ENCODE measurements at places on chromosomes 5 and 9. TPM values are rescaled to one million over a fixed set of nuclear protein-coding genes. Genes with fewer than 3 reads are reported as not detected.

The IL11RA gene
- total RNA-seq = 0.83 TPM

The PCDHGA9 gene
- not detected for total RNA-seq

The GEMIN5 gene
- 28.6 TPM for total RNA-seq

The TAF11L10 gene
- total RNA-seq = not detected

The CDKN2B gene
- 1.4 TPM for total RNA-seq

The GLRA1 gene
- not detected for total RNA-seq

The PCDHGA4 gene
- 0.58 TPM for total RNA-seq

The TSSK1B gene
- not detected for total RNA-seq

The CCL27 gene
- total RNA-seq = not detected

The LEAP2 gene
- total RNA-seq = 23.9 TPM

The CDK7 gene
- 78.8 TPM for total RNA-seq

The LCN12 gene
- total RNA-seq = 3.4 TPM

The DPYSL3 gene
- total RNA-seq = not detected

The PCDHB13 gene
- 0.80 TPM for total RNA-seq

The TAF11L5 gene
- not detected for total RNA-seq

- no peak for DNase-seq
These were observed 2.0 kb upstream of the ZNF462 start for GRCh38 chr9:106860721-106861639.

GRCh38 chr5:156147261-156147943, 179.6 kb upstream of the SGCD start:
- no peak for DNase-seq

- DNase-seq = peak; percentile 28
These were observed 724 bp downstream of the MACROH2A1 start for GRCh38 chr5:135398160-135398854.

GRCh38 chr5:171771856-171772255, 13.8 kb upstream of the SMIM23 start:
- no peak for DNase-seq

DNA sequence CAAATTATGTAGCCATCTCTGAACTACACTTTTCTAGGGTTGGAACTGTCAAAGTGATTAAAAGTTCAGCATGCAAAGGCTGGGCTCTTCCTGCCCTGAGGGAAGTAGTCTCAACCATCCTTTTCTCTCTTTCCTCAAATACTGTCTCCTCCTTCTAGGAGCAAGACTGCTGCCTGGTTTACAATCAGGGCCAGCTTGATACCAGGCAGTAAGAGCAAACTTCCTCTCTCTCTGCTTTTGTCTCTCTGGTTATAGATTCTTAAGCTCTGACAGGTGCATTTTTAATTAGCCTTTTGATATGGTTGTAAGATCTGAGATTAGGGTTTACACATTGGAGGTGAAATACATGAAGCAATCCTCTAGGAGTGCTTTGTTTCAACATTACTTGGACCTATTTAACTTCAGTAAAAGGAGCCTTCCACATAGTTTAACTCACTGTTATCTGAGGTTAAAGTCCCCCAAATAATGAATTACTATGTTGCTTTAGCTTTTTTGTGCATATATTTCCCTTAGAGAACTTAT, 436.1 kb downstream of the SPATA31D1 start:
- no peak for DNase-seq

- DNase-seq = no peak
These were observed 91.3 kb upstream of the NFIB start for GRCh38 chr9:14405176-14405706.

GRCh38 chr5:55533521-55534435, 986 bp downstream of the PLPP1 start:
- DNase-seq = peak; percentile 54

GRCh38 chr5:81156732-81157131, 76.4 kb upstream of the CKMT2 start:
- DNase-seq = no peak

- DNase-seq = no peak
These were observed 92.4 kb upstream of the CAST start for GRCh38 chr5:96569770-96570169.

DNA sequence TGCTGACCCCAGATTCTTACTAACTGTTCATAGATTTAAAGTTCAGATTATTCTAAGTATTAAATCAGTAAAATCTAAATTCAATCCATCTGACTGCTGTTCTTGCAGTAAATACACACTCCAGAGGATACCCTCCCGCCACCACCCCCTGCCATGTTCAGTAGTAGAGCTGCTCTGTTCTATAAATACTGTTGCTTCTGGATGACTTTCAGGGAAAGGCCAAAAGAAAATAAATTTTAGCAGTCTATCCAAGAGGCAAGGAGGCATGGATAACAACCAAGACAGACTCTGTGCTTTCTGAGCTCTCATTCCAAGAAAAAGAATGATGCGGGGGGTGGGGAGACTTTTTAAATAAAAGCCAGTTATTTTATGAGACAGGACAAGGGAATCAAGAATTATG, 115.1 kb downstream of the ADAMTS6 start:
- DNase-seq = no peak

DNA sequence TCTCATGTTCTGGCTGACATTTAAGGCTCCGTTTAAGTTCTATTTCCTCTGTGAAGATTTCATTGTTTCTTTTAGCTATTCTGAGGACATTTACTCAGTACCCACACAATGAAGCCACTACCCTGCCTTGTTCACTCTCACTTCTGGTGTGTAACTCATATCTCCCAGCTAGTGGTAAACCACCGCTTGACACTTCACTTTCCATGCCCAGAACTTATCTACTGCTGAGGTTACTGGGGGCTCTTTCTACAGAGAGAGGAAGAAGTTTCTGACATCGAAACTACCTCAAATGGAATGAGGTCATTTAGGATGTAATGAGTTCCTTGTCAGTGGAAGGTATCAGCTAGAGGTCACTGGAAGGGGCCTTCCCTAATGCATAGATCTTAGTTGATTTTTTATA, 501.5 kb downstream of the DMAC1 start:
- DNase-seq = no peak

DNA sequence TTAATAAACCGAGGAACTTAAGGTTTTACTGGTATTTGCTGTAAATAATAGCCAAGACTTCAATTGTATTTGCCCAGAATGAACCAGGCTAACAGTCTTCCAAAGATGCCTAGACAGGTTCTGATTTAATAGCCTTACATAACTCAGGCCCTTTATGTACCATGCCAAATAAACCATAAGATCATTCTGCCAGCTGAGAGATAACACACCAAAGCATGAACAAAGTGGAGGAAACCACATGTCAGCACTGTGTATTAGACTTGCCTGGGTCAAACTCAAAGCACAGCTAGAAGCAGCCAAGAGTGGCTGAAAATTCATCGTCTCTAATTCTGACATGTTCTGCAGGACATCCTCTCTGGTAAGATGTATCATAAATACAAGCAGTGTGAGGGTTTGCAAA, 319.3 kb upstream of the ZNF608 start:
- no peak for DNase-seq

DNA sequence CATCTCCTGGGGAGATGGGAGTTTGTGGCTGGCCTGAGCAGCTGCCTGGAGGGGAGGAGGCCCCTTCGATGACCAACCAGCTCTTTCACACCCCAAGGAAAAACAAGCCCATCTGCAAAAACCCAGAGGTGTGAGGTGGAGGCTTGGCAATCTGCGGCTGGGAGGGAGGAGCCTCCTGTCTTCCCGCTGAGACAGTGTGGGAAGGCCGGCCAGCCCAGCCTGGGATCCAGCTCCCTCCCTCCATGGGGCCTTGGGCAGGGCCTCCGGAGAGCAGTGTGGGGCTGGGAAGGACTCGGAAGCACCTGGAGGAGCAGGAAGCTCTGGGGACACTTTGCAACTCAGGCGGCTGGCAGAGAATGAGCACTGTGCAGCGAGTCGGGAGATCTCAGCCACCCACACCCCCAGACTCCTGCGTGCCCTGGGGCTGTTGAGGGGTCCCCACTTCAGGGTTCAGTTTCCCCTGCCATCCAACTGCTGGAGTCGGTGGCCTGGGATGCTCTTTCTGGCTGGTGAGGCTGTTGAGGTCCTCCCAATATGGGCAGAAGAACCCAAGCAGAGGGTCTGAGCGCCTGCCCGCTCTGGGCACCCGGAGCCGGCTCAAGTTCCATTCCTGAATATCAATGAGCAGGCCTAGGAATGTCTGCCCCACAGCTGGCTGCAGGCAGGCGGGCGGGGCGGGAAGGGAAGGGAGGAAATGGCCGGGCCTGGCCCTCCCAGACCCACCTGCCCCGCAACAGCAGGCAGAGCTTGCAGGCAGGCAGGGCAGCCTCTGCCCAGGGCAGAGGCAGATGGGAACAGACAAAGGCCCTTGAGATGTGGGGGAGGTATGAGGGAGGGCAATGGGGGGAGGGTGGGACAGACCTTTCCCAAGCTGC, 101.1 kb downstream of the FGF18 start:
- no peak for DNase-seq

GRCh38 chr9:128002959-128003358, 22.2 kb upstream of the EEIG1 start:
- no peak for DNase-seq

DNA sequence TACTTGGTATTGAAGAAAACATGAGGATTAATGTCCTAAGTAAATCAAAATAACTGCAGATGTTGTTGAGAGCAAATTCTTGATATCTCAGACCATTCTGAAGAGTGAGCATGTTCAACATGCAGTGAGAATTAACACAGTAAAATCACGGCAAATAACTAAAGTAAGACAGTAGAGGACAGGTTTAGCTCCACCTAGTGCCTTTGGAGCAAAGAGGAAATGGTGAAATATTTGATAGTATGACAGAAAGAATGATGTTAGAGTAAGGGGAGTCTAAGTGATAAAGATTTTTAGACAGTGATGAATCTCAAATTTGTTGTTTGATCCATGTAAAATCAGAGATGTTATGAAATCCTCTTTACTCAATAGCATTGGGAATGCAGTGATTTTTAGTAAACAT, 424.2 kb downstream of the TMEM161B start:
- DNase-seq = no peak

GRCh38 chr5:163252950-163253349, 184.4 kb upstream of the CCNG1 start:
- DNase-seq = no peak

DNA sequence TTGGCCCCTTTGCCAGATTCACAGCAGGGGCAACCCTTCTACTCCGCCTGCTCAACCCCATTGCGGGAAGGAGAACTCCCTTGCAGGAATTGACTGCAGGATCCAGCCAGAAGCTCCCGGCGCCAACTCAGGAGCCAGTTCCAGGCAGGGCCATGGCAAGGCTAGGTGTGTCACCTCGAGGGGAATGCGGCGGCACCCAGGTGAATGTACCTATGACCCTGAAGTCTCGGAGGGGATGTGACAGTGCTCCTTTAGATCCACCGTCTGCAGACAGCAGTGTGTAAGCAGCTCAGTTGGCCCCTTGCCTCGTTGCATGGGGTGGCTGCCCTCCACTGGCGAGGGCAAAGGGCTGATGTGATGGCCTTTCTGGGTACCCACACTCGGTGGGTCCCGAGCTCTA, 606.6 kb downstream of the ELAVL2 start:
- no peak for DNase-seq

- no peak for DNase-seq
These were observed 121.8 kb downstream of the ZNF354C start for GRCh38 chr5:179181988-179182387.

DNA sequence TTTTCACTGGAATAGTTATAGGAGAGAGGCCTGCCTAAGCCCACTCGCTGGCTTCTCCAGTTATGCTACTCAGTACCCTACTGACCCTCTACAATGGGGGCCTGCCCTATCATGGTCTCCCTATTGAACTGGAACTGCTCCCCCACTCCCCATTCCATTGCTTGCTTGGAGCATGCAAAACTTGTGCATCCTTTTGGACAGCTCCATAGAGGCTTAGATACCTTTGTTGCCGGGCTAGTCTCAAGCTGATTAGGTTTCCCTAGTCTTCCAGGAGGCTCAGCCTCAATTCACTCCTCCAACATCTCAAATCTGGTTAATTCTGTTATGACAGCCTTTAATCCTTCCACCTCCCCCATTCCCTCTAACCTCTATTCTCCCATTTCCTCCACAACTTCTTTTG, 39.9 kb downstream of the KIF24 start:
- no peak for DNase-seq

Measured in HepG2 (cell line).